Activated T-helper 9 cell treated with anti-CD3 and anti-CD28 coated beads, Interleukin-2, amount 50 U/mL, for 16 hours (primary cell): ENCODE measurements at places on chromosomes 3 and 15.

DNA sequence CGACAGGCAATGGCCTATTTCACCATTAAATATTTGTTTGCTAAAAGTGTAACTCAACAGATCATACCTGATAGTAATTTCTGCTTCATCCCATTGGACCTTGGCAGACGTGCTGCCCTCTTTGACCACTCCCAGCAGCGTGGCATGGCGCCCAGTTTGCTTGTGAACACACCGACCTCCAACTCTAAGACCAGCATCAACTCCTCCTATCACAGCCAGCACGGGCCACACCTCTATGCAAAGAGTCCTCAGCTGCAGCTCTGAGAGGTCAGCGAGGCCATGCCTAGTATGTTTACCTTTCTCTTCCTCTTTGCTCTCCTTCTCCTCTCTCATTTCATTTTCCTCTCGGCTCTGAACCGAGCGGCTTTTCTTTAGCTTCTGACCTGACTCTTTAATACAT lies 80.6 kb downstream of the FBXL22 start:
- DNase-seq: no peak

DNA sequence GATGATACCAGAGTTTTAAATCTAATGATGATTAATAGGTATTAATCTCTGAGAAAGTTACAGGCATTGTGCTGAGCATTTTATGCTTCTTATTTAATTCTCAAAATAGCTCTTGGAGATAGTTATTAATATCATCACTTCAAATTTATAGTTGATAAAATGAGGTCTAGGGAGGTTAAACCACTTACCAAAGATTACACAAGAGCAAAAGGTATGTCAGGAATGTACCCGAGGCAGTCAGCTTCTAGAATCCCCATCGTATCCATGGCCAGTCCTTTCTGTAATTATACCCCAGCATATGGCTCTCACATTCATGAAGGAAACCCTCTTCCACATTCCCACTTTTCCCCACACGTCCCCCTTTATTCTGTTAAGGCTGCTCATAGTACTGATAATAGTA lies 421.3 kb downstream of the PYDC2 start:
- DNase-seq: no peak

- DNase-seq: peak; percentile 63
Measured at GRCh38 chr3:52056521-52056967, at the start of gene DUSP7. Gene DUSP7, minus strand, starts transcription at chr3:52056571. Its CDS starts 205 bp downstream, at chr3:52056366.

- no peak for DNase-seq
Measured at GRCh38 chr3:56125358-56126005, 342.8 kb downstream of the ERC2 start.

GRCh38 chr3:128587391-128587790 lies 63.2 kb downstream of the RPN1 start:
- DNase-seq: no peak

GRCh38 chr3:62255758-62256157 lies 117.6 kb downstream of the FEZF2 start:
- DNase-seq: no peak

DNA sequence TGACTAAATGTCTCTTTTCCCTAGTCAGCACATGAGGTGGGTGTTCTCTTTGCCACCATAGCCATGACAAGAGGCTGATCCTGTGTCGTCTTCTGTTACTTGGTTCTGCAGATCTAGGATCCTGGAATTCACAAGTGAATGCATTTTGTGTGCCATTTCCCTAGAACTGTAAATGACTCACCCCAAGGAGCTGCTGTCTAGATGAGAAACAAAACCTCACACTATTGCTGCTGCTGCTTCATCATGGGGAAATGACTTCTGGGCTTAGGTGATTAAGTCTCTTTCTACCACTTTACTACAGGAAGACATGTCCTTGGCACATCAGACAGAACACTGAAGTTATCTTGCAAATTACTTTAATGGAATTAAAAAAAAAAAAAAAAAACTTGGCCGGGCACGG lies 54.9 kb downstream of the SLCO3A1 start:
- no peak for DNase-seq

DNA sequence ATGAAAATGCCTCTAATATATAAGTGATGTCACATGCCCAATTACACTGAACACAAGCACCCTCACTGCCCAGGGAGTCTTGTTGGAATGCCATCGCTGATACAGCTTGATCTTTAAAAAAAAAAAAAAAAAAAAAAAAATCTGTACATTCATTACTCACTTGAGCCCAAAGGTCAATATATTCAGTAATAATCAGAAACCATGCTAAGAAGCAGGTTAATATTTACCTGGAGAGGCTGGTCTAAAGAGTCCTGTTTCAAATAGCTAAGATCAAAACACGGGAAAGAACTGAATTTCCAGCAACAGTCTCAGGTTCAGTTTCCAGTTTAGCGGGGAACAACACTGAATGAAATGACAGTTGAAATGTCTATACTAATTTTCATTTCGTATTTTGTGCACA lies 109.9 kb downstream of the UACA start:
- no peak for DNase-seq

DNA sequence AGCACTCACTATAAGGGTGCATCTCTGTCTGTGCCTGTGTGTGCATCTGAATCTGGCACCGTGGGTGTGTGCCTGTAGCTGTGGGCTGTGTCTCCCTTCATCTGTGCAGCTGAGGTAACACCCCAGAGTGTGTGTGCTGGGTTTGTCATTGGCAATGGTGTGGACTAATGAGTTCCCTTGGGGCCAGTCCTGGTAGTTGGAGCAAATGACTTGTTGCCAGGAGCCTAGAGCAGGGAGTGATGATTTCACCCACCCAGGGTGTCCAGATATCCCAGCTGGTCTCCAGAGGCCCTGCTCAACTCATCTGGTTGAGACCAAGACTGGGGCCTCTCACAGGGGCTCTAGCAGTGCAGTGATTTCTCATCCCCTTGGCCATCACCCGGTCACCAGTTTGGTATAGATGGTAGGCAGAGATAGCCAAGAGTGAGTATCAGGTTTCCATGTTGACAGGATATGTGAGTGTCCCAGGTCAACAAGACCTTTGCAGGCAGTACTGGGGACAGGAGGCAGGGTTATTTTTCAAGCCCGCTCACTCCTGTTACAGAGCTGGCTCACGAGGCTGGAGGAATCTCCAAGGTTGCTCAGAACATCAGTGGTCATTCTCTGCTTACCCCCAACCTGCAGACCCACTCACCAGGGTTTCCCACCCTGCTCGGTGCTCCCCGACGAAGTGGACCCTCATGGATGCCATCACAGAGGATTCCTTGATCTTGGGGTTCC lies 4.1 kb upstream of the HDAC11 start:
- DNase-seq: no peak
